ENCODE measurements at places on chromosomes 7 and 10. TPM values are rescaled to one million over a fixed set of nuclear protein-coding genes. Genes with fewer than 3 reads are reported as not detected.
A peak's percentile ranks its signal among the peaks of the same experiment; 100 is the strongest.

GRCh38 chr7:142851919-142852318 is 3.0 kb upstream of the EPHB6 start:
- DNase-seq = no peak

- no peak for DNase-seq
Measured at GRCh38 chr7:99275496-99275895, 2.9 kb downstream of the MYH16 start.

DNA sequence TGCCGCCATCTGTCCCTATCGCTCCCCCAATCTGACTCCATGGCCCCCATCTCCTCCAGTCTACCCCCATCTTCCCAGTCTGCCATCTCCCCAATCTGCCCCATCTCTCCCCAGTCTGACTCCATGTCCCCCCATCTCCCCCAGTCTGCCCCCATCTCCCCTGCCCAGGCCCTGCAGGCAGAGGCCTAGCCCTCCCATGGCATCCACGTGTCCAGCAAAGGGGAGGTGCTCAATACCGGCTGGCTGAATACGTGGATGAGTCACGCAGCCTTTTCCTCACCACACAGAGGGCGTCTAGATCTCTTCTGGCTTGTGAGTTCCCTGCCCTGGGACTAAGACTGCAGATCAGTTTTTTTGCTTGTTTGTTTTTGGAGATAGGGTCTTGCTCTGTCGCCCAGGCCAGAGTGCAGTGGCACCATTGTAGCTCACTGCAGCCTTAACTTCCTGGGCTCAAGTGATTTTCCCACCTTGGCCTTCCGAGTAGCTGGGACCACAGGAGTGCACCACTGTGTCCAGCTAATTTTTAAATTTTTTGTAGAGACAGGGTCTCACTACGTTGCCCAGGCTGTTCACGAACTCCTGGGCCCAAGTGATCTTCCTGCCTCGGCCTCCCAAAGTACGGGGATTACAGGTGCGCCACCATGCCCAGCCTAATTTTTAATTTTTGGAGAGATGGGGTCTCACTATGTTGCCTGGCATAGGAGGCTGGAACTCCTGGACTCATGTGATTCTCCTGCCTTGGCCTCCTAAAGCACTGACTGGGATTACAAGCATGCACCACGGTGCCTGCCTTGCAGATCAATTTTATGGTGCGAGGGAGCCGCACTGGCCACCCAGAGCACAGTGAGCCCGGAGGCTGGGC is 15.3 kb upstream of the GPR146 start:
- peak; percentile 92 for DNase-seq

DNA sequence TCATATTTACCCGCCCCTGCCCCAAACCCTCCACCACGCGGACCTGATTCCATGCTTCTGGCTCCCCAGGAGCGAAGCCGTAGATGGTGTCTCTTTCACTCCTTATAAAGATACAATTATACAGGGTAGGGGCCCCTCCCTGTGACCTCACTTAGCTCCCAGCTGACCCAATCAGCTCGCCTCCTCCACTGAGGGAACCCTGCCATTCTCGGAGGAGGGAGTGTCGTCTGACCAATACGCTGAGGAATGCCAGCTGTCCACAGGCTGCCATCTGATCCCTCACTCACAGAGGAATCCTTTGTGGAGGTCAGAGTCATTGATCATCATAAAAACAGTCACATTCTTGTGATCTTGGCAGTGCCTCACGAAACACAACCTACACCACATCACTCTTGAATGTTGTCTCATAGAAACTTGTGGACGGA is 67.5 kb upstream of the INSIG1 start:
- peak; percentile 100 for DNase-seq

DNA sequence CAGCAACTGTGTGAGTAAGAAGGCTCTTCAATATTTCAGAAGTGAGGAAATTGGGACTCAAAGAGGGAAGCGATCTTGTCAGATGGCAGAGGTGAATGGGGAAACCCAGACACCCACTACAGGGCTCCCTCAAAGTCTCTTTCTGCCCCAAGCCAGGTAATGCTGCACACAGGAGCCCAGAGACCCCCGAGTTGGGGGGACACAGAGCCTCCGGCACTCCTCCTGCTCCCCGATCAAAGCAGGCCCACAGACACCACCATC is 139.4 kb downstream of the TNS3 start:
- DNase-seq = no peak

Gene JCAD
- 29.0 TPM for total RNA-seq

DNA sequence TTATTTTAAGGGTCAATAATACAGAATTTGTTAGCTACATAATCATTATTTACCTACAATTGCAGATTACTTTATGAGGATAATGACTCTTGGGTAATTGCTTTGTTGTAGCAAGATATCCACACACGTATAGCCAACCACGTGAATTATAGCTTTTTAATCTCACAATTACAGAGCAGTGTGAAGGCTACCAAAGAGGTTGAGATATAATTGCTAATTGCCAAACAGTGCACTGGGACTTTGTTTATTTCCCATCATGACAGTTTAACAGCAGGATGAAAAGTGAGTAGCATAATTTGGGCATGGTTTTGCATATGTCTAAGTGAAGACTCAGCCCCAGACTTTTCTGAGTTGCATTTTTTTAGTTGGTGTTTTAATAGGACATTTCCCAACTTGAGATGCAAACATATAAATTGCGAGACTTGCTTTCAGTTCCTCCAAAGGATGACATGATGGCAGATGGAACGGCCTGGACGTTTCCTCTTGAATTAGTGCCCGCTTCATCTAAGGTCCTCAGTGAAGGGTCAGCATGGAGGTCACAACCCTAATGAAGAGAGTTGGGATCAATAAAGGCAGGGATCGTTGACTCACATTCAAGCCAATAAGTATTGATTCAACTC is 180.7 kb upstream of the GPR26 start:
- no peak for DNase-seq

GRCh38 chr7:38211940-38212339 is 33.9 kb downstream of the STARD3NL start:
- peak; percentile 48 for DNase-seq

GRCh38 chr10:121698336-121698735 is 100.1 kb upstream of the FGFR2 start:
- DNase-seq = peak; percentile 39

DNA sequence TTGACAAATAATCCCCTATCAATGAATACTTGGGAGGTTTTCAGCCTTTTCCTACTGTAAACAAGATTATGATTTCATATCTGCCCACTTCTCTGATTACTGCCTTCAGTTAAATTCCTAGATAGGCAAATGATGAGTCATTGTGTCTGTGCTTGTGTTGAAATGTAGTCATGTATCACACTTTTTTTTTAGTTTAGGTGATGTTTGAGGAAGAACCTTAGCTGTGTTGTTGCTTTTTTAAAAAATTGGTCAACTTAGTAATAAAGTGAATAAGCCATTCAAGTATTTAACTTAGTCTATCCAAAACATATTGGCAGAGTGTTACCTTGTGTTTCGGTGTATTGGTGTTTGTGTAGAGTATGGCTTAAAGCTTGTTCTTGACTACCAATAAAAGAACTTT is 60.0 kb downstream of the WAC start:
- DNase-seq = peak; percentile 83

GRCh38 chr10:15322356-15322755 is 48.7 kb downstream of the FAM171A1 start:
- no peak for DNase-seq

GRCh38 chr7:114419441-114420272 is 5.0 kb downstream of the FOXP2 start:
- peak; percentile 23 for DNase-seq

GRCh38 chr10:119688033-119688508 is 36.9 kb downstream of the BAG3 start:
- no peak for DNase-seq

GRCh38 chr10:75466001-75466400 is 34.6 kb downstream of the LRMDA start:
- DNase-seq = no peak

GRCh38 chr10:106830006-106830405 is 334.5 kb downstream of the SORCS1 start:
- no peak for DNase-seq

- DNase-seq = no peak
Measured at GRCh38 chr10:99560277-99561126, 27.8 kb downstream of the NKX2-3 start.

Gene TMEM140
- 0.27 TPM for total RNA-seq

Gene MBL2
- not detected for total RNA-seq

GRCh38 chr10:16843252-16843870 is 26.1 kb upstream of the RSU1 start:
- peak; percentile 70 for DNase-seq

Gene ATRNL1
- total RNA-seq = 15.8 TPM

DNA sequence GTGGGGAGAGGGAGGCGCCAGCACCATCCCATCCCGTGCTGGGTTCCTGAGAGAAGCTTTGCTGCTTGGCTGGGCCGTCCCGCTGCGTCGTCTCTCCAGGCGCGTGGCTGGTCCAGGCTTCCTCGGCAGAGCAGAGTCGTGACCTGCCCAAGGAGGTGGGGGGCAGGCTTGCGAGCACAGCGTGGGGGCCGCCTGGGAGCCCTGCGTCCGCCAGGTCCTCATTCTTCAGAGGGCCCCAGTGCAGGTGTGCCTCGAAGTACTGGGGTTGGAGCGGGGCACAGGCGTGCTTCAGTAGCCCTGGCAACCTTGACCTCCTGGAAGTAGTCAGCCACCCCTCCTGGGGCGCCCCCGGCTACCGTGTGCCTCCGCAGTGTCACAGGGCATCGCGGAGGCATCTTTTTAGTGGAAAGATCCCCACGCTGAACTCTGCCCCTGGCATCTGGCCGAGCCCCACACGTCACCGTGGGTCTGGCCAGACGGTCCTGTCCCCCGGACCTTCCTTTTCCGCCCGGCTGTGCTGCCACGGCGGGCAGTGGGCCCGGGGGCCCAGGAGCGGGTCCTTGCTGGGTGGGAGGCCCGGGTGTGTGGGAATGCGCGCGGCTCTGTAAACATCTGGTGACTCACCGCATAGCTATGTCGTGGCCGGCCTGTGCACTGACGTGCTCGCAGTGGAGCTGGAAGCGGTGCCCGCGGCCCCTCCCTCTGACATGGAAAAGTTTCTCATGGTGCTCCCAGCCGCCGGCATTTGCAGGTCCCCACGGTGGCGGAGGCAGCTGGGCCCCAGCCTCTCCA is 6.4 kb downstream of the MAFK start:
- DNase-seq = peak; percentile 97

Gene TFEC
- total RNA-seq = 1.8 TPM

Gene GRID1
- 0.48 TPM for total RNA-seq

DNA sequence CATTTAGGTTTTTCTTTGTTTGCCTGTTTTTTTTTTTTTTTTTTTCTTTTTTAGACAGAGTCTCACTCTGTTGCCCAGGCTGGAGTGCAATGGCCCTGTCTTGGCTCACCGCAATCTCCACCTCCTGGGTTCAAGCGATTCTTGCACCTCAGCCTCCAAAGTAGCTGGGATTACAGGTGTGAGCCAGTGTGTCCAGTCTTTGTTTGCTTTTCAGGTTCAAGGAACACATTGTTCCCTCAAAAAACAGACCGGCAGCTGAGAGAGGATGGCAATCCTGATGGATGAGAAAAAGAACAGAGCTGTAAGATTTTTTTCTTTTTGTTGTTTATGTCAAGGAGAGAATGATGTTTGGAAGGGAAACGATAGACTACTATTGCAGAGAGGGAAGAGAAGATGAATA is 23.3 kb upstream of the RHOBTB1 start:
- DNase-seq = no peak

DNA sequence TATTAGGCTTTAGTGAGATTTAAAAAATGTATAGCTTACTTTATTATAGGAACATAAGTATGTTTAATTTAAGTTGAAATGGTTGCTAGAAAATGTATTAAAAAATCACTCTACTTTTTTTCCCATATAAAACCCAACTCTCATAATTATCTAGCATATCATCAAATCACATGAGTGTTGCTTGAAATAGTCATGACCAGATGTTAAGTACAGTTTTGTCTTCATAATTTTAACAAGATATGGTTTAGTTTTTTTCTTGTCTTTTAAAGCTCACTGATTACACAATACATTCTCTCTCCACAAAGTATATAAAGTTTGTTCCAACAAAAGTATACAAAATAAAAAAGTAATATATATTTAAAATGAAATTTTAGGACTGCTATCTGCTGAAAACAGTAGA is 82.8 kb downstream of the HGF start:
- DNase-seq = no peak

DNA sequence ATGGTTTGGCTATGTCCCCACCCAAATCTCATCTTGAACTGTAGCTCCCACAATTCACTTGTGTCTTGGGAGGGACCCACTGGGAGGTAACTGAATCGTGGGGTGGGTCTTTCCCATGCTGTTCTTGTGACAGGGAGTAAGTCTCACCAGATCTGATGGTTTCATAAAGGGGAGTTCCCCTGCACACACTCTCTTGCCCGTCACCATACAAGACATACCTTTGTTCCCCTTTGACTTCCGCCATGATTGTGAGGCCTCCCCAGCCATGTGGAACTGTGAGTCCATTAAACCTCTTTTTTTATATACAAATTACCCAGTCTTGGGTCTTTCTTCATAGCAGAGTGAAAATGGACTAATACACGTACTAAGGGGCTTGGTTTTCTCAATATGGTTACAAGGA is 106.7 kb downstream of the SFMBT2 start:
- DNase-seq = no peak

DNA sequence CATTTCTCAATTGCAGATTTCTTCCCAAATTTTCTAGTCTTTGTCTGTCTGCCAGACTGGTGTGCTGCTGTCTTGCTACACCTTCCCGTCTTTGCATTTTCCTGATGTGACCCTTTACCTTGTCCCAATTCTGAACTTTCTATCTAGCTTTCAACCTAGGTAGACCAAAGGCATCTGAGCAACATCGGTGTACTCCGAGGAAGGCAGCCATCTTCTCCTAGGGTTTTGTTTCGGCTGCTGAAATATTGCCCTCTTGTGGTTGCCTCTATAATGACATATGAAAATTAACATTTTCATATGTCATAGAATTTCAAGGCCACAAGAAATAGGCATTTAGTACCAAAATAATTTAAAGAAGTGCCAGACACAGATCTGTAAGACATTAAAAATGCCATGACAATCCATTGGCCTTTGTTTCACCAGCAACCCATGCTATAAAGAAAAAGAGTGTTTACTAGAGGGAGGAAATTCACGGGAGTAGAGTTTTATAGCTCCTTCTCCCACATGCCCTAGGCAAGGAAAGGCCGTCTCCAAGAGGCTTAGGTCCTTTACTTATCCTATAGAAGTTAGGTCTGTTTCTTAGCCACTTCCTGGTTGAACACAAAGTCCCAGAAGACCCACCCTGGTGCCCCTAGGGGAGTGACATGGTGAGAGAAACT is 23.4 kb downstream of the OR9A2 start:
- DNase-seq = peak; percentile 8

Gene ADK
- 58.3 TPM for total RNA-seq

Gene PPRC1
- total RNA-seq = 56.9 TPM

Gene OR2A1
- total RNA-seq = not detected

DNA sequence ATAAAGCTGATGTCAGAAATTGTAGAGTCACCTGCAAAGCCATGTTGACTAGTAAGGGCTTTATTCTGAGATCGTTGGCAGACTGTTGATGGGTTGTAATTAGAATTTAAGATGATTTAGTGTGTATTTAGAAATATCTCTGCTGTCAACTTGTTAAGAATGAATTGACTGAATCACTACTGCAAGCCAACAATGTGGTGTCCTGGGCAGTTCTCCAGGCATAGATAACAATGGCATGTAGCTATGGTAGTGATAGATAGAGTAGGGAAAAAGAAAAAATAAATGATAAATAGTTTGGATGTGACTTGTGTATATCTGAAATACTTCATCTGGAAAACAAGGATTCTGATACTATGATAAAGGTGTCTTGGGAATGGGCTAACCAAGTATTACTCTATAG is 640.2 kb downstream of the ARL4A start:
- DNase-seq = peak; percentile 84

Gene UPK3BL1
- total RNA-seq = 12.2 TPM
